ENCODE measurements at places on chromosomes 11 and 22.

GRCh38 chr11:132064987-132065620, 694.7 kb downstream of the NTM start:
- no peak for DNase-seq

- no peak for DNase-seq
Observed at GRCh38 chr22:35568751-35569739, 28.4 kb downstream of the RASD2 start.

GRCh38 chr11:114121804-114122504, 62.4 kb downstream of the ZBTB16 start:
- no peak for DNase-seq

DNA sequence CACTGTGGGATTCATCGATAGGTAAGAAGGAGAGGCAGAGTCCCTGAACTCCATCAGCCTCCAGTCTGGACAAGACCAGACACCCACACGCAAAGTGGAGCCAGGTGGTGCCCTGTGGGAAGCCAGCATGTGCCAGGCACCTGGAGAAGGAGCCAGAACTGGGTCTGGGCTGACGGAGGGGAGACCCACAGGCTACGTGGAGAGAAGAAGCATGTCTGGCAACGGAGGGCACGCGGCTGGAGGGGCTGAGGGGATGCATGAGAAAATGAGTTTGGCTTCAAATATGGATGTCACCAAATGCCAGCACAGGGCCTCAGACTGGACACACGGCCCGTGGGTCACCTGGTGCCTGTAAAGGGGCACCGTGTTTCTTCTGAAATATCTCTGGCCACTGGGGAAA, 55.7 kb downstream of the LINC01488 start:
- DNase-seq = no peak

DNA sequence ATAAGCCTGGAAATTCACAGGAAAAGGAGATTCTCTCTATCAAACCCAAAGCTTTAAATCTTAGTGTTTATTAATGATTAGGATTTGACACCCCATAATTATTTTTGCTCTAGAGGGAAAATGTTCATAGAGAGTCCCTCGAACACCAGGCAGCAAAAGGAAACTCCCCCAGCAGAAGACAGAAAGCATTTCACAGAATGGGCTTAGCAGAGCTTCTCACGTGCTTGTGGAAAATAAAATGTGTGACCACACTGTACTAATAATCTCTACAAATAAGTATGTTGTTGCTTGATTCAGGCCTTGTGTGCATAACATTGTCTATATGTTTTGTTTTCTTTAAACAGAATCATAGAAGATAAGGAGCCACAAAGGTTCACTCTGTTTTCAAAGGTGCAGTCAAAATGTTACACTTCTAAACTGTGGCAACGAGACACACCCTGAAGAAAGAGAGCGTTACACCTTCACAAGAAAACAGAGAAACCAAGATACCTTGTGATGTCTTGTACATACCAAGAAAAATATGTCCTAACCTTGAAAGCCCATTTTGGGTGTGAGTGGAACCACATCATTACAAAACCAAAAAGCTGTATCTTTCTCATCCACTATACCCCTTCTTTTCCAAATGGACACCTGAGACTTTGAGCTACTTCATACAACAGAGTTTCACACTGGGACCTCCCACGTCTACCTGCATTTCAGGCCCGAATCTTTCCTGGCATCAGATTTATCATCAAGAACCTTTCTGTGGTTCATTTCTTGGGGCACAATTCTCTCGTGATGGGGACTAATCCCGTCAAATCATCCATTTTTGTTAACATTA, 282.5 kb downstream of the ETS1 start:
- peak; percentile 30 for DNase-seq

- DNase-seq = no peak
Observed at GRCh38 chr22:20584872-20585638, 77.6 kb downstream of the MED15 start.

DNA sequence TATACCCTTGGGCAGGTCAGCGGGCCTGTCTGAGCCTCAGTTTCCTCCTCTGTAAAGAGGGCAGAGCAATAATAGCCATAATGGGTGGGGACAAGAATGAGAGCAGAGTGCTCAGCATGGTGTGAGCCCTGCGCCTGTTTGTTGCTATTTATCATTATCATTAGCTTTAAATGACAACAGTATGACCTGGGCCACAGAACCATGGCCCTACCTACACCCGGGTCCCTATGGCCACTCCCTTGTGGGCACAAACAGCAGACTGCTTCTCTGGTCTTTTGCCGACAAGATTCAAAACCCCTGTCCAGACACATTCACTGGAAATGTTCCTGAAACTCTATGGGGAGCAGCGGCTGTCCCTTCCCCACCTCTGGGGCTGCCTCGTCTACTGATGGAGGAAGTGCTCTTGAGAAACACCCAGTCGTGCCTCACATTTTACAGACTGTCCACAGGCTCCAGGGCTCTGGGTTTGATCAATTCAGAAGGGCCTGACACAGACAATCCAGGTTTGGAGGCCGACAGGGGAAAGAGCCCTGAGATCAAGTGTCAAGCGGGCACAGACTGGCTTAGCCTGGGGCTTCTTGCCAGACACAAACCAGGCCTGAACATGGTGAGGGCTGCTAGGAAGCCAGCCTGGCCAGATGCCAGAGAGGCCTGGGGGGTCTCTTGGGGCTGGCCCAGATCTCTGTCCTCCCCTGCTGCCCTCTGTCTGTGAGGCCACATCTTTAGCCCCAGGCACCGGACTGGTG, 112.5 kb upstream of the CD82 start:
- DNase-seq = no peak

GRCh38 chr11:84905411-84905810, 721.7 kb downstream of the DLG2 start:
- DNase-seq = no peak

DNA sequence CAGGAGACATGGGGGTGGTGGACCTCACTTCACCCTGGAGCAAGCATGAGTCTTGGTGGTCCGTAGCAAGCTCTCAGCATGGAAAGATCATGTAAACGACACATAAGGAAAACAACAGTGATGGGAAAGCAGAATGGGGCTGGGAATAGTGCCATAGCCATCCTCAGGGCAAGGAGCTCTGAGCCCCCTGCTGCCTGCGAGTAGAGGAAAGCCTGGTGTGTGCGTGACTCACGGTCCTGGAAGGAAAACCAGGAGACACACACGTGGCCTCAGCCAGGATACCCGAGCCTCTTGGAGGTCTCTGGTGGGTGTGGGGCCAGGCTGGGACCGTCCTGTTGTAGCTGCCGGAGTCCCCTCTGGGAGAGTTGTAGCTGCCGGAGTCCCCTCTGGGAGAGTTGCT, 12.4 kb downstream of the SHANK3 start:
- DNase-seq = no peak

GRCh38 chr22:24403346-24403745, 24.1 kb upstream of the ADORA2A start:
- no peak for DNase-seq

- no peak for DNase-seq
Observed at GRCh38 chr22:25884121-25884520, 142.1 kb downstream of the MYO18B start.

- no peak for DNase-seq
Observed at GRCh38 chr11:13984616-13985450, 22.3 kb downstream of the SPON1 start.

- DNase-seq = peak; percentile 6
Observed at GRCh38 chr11:2837096-2837601, 48.4 kb downstream of the CDKN1C start.

DNA sequence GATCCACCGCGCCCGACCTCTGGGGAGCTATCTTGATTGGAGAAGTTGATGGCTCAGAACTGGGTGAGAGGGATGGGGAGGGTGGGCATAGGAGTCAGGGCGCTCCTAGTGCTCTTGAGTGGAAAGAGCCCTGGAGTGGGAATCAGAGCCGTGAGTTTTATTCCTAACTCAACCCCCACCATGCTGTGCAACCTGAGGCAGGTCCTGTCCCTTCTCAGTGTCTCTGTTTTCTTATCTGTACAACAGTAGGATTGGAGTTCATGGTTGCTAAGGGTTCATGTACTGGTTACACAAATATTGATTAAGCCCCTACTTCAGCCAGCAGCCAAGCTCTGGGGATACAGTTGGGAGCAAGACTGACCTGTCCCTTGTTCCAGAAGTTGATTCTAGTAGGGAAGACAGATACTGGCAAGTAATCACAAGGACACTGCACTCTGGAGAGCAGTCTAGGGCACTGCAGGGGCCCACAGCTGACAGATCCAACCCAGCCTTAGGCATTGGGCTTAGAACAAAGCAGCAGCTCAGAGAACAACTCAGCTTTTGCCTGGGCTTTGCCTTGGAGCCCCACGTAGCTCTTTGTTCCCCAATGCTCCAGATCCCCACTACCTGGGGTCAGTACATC, 12.4 kb upstream of the DAGLA start:
- no peak for DNase-seq

- peak; percentile 14 for DNase-seq
Observed at GRCh38 chr11:94183886-94184264, 55.2 kb downstream of the PANX1 start.

GRCh38 chr22:28909375-28909774, 26.0 kb downstream of the ZNRF3 start:
- no peak for DNase-seq

DNA sequence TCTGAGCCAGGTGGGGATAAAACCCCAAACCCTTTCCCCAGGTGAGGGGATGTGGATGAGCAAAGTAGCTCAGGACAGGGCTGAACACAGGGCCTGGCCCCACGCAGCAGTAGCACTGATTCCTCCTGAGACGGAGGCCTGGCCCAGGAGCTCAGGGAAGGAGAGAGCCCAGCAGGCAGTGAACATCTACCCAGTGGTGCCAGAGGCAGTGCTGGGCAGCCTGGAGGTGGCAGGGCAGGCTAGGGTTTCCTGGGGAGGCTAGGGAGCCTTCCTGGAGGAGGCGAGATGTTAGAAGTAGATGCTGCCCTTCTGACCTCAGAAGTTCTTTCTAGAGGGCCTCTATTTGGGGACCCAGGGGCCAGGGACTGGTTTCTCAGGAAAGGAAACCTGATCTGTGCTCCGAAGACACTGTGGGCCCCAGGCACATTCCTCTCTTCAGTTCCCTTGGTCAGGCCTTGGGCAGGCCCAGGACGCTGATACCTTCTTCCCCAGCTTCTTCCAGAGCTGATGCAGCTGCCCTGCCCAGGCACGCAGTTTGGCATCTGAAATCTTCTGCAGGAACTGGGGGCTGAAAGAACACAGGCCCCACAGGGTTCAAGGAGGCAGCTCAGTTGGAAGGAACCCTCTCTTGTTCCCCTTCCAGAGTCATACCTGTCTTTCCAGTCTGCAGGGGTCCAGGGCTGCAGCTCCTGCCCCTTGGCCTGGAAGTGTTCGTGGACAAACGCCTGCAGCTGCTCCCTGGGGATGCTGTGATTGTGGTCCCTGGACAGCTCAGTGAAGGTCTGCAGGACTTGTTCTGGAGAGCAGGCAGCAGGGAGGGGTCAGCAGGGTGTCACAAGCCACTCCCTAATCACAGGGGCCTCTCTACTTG, 16.8 kb downstream of the TREH start:
- DNase-seq = no peak

DNA sequence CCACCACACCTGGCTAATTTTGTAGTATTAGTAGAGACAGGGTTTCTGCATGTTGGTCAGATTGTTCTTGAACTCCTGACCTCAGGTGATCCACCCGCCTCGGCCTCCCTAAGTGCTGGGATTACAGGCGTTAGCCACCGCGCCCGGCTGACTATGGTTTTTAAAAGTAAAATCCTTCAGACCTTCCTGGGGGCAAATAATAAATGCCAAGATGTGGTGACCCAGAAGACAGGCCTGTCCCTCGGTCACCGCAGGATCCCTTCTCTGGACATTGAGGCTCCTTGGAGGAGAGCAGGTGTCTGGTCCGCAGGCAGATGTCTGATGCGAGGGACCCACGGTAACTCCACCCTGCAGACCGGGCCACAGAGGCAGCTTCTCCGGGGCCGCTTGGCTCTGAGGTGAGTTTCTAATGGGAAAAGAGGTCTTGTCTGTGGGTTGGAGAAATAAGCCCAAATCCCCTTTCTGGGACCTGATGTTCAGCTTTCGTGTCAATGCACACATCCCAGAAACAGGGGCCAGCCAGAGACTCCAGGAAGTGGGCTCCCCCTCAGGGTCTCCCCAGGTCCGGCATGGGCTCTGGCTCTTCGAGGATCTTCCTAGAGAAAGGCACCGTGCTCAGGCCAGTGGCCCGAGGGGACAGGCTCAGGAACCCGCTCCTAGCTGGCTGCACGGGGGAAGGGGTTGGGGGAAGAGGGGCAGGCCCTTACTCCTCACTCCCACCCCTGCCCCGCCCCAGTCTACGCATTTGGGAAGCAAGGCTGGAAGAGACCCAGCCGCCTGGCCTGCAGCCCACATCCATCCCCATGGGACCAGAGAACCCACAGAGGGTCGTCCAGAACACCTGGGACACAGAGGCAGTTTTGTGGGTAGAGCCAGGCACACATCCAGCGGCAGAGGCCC, 100.6 kb downstream of the WNT7B start:
- no peak for DNase-seq

- DNase-seq = no peak
Observed at GRCh38 chr22:44463151-44463550, 34.9 kb downstream of the RTL6 start.

GRCh38 chr11:26028393-26028911, 303.5 kb upstream of the ANO3 start:
- DNase-seq = no peak

- DNase-seq = no peak
Observed at GRCh38 chr22:40609216-40609615, 27.3 kb downstream of the MRTFA start.

- DNase-seq = no peak
Observed at GRCh38 chr11:132072858-132073211, 702.4 kb downstream of the NTM start.

DNA sequence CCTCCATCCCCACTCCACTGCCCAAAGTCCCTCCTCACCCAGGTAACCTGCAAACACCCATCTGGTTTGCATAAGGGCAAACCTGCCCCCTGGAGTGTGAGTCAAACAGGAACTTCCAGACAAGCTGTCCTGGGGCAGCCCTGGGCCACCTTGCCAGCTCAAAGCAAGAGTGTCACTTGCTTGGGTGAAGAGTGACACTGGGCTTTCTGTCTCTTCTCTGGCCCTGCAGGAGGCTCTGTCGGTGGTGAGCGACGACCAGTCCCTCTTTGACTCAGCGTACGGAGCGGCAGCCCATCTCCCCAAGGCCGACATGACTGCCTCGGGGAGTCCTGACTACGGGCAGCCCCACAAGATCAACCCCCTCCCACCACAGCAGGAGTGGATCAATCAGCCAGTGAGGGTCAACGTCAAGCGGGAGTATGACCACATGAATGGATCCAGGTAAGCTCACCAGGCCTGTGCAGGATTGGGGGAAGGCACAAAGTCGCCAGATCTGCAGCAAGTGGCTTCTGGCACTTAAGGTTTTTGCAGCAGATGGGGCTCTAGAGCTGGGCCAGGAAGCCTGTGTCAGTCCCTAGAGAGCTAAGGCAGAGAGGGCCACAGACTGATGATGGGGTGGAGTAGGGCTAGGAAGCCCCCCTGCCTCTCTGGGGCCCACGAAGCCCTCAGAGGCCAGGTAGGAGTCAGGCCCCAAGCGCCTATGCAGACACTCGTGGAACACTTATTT, 64.2 kb downstream of the FLI1 start:
- peak; percentile 19 for DNase-seq
